MG63 (cell line): ENCODE measurements at places on chromosomes 6 and 20. TPM values are rescaled to one million over a fixed set of nuclear protein-coding genes. Genes with fewer than 3 reads are reported as not detected.

DNA sequence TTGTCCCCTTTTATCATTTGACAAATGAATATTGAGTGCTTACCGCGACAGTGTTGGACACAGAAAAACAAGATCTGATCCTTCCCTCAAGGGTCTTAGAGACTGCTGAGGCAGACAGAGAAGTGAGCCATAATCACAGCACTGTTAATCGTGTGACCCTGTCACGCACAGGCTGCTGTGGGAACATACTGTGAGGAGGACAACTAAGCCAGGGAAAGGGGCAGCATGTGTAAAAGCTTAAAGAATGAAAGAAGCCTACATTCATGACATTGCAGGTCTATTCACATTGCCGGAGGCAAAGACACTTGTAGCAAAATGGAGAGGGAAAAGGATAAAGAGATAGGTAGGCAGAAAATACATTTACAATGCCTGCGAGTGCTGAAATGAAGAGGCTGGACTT is 32.7 kb downstream of the TRDN start:
- no peak for DNase-seq

DNA sequence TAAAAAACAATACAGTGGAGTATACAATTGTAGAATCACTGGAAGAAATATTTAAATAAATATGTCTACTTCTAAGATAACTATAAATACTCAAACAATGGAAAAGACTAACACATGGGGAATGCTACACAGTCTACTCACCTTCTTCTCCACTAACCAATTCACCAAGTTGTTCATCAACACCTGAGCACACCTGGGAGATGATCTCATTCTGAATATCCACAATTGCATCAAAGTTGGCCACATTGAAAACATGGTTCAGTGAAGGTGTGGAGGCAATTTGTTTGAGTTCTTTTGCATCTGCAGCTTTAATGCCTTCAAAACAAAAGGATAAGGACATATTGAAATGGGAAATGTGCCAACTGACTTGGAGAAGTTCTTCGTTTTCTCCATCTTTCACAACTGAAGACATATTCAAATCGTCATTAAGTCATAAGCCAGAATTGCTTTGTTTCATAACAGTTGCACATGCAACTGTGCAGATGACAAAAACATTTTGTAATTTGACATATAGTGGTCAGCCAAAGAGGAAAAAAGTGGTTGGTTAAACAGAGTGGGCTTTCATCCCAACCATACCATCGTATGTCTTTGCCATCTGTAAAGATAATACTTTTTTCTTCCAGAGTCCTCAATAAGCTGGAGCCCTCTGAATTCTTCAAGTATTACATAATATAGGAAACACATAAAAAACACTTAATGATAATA is 17.5 kb downstream of the COL12A1 start:
- no peak for DNase-seq

DNA sequence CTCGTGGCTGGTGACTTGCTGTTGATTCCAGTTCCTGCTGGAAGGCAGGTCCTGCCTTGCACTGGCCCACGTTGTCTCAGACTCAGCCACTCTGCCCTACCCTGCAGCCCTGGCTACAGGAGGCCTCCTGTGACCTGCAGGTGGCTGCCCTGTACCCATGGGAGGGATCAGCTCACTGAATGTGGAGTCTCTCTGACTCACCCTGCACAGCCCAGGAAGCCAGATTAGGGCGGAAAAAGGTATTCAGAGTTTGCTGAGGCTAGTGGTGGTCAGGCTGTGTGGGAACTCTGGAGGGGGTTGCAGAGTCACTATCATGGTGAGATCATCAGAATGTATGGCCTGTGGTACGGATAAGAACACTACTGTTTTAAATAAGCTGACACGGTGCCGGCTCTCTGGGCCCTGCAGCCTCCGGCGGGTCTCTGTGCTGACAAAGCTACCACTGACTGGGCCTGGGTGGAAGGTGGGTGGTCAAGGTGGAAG is 24.7 kb upstream of the PYGB start:
- DNase-seq: peak; percentile 50

DNA sequence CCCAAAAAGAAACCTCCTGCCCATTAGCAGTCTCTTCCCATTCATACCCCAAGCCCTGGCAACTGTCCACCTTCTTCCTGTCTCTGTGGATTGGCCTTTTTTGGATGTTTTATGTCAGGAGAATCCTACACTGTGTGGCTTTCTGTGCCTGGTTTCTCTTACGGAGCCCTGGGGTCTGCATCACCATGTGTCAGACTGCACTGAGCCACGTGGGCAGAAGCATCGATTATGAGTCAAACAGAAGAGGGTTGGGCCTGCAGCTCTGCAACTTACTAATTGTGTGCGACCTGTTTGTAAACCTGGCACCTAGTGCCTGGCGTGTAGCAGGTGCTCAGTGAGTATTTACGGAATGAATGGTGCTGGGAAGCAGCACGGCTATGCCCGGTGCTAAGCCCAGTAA is 62.6 kb downstream of the IGF2R start:
- no peak for DNase-seq

DNA sequence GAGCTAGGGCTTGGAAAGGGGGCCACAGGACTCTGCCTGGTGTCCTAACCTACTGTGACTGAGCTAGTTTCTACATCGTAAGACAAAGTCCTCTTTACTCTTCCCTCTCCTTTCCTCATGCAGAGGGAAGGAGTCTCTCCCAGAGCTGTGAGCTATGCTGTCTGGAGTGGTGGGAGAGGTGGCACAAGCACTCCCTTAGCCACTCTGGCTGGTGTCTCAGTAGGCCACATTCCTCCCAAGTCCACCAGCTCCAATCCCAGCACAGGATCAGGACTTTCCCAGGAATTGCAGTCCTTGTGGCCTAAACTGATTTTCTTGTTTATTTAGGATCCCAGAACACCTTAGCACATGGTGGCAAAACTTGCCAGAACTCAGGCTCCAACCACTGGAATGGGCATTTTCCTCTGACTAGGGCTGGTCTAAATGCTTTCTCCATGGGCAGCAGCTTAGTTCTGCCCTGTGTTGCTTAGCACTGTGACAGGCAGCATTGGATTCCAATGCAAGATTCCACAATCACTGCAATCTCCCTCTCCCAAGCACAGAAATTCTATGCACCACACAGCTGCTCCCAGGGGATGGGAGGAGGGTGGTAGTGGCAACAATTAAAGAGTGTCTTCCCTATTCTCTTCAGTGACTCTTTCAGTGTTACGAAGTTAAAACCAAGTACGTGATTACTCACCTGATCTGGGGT is 733.3 kb downstream of the HACE1 start:
- DNase-seq: no peak

GRCh38 chr20:3101737-3102574 is 17.4 kb upstream of the AVP start:
- DNase-seq: peak; percentile 9

DNA sequence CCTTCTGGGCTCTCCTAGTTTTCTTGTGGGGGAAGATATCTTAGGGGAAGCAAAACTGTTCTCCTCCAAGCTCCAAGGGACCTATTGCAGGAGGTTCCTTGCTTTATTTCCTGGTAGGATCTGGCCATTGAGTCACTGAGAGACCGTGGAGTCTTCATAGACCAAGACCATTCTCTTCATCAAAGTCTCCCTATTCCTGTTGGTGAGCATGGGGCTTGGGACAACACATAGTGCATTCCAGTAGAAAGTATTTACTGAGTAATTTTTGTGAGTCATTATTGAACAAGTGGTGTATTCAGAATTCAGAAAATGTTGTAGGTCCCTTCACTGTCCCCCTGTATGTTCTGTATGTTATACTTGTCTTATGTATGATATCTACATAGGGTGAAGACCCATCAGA is 133.6 kb downstream of the CDH26 start:
- no peak for DNase-seq

DNA sequence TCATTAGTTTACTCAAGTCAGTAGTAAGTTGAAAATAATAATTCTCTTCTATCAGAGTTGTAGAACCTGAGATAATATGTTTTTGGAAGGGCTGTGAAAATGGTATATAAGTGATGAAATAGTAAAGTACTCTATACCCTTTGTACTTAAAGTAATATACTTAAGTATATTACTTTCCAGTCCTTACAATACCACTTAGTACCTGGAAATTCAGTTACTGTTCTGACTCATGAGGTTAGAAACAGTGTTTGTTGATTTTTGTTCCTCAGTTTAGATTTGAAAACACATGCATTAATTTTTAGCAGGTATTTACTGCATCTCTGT is 10.1 kb downstream of the TULP4 start:
- DNase-seq: no peak

DNA sequence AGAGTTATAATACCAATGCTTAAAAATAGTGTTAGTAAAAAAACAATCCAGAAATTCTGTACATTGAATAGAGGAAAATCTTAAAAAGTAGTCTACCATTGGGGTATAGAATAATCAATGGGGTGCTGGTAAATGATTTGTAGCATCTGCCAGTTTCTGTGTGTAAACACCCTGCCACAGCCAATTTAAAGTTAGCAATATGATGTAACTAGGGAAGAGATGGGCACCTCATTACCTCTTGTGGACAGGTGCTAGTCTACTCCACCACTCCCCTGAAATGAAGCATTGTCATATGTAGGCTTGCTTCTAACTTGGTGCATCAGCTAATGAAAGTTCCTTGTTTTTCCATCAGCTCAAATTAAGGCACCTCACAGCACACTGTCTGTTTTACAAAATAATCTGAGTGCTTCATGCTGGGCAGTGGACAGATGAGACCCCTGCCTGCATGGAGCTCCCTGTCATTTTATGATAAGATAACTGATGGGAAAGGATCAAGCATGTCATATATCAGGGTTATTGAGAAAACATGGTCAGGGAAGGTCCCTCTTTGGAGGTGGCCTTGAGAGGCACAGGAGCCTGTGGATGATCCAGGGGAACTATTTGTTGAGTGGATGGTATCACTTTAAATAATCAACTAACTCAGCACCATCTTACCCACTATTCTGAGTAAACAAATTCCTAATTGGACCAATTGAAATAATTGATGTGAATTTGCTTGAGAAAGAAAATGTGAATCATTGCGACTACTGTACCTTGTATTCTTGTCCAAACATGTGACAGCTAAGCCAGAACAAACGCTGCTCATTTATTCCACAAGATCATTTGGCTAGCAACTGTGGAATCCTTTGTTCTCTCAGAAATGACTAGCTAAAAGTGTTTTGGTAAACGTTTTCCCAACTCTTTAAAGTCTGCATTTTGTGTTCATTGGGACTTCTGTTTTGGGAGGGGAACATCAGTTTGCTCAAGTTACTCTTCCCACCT is 45.9 kb upstream of the CSE1L start:
- no peak for DNase-seq

GRCh38 chr6:160215232-160215631 is 43.4 kb downstream of the SLC22A2 start:
- DNase-seq: no peak

GRCh38 chr20:24588047-24588635 is 118.7 kb downstream of the SYNDIG1 start:
- DNase-seq: no peak

DNA sequence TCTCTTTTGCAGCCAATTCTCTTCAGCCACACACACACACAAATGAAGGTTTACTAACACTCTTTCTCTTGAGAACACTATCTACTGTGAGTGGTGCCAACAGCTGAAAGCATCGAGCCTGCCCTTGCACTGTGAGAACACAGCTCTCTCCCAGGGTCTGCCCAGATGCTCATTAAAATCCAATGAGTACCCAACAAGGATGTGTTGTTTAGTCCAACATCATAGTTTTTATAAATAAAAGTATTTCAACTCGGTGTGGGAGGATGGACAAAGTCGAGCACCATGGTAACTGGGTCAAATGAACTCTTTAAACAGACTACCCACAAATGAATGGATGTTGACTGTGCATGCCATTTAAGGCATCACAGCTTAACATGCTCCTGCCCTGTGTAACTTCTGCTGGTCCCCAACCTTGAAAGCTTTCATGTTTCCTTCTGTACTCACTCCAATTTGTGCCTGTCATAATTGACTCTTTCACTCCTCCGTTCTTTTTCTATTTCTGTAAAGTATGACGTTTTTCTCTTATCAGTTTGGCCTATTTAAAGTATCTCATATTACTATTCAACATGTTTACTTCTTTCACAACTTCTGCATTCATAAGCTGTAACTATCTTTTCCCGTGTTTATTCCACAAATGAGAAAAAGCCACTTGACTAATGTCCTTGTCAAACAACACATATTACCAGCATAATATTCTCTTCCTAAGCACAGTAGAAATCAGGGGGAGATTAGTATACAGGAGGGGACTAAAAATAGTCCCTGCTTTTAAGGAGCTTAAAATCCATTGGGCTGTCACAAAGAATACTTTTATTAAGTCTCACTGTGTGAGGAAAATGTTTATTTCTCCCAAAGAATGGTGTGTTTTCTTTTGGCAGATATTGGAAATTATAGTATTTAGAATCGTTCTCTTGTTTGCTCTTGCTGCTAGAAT is 215.4 kb downstream of the RFPL4B start:
- DNase-seq: no peak

- DNase-seq: no peak
Observed at GRCh38 chr6:11258260-11259237, 26.1 kb upstream of the NEDD9 start.

DNA sequence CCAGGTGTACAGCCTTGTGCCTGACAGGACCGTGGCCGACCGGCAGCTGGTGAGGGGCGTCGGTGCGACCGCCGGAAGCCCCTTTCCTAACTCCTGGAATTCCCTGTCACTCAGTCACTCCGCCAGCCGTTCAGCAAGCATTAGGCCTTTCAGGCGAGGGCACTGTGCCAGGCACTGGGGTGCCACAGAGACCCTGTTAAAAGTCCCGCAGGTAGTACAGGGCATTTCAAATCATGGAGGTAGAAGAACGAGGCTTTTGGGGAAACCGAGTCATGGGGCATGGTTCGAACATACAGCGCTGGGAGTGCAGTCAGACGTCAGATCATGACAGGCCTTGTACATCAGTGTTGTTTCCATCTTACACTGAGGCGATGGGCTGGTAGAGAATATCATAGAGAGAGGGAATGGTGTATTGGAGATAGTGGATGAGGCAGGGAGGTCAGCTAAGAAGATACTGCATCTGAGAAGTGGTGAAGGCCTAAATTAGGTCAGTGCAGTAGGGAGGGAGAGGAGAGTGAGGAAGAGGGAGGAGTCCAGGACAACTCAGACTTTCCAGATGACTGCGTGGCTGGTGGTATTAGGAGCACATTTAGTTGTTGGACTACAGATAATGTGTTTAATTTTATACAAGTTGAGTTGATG is 892 bp upstream of the DXO start:
- DNase-seq: no peak

- DNase-seq: peak; percentile 24
Observed at GRCh38 chr6:136822046-136822375, 381 bp upstream of the PEX7 start.

ULBP2 gene
- 2.2 and 7.4 TPM in 2 replicates for total RNA-seq

FAM209B gene
- total RNA-seq: not detected in 2 replicates

TMEM170B gene
- 3.9 and 6.9 TPM in 2 replicates for total RNA-seq

LHFPL5 gene
- total RNA-seq: not detected in 2 replicates

SLC26A8 gene
- total RNA-seq: not detected in 2 replicates

OXT gene
- total RNA-seq: not detected in 2 replicates
